Esophagus squamous epithelium (tissue), 5 donors: ENCODE measurements at places on chromosomes 16 and 17. TPM values are rescaled to one million over a fixed set of nuclear protein-coding genes. Genes with fewer than 3 reads are reported as not detected.

DNA sequence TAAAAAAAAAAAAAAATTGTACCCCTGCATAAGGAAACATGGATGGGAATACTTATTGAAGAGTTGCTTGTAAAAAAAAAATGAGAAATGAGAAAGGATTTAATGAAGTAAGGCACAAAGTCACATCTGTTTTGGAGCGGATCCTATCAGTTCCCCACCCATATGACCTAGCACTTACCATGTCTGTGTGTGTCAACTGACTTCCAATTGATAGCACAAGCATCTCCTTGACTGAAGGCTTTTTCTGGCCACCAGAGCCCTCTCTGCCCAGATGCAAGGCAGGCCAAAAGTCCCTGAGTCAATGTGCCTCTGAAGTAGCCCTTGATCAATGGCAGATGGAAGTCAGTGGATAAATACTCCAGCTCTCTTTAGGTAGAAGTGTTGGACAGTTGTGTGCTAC, 13.4 kb upstream of the NLK start:
- no peaks in the 10 kb centered on the region for H3K4me1 ChIP-seq
- no peaks in the 10 kb centered on the region for H3K36me3 ChIP-seq
- H3K4me3 ChIP-seq, result no peak overlapping the region
- no peak for DNase-seq

MLLT6 gene
- total RNA-seq, result 30.6 TPM

DNA sequence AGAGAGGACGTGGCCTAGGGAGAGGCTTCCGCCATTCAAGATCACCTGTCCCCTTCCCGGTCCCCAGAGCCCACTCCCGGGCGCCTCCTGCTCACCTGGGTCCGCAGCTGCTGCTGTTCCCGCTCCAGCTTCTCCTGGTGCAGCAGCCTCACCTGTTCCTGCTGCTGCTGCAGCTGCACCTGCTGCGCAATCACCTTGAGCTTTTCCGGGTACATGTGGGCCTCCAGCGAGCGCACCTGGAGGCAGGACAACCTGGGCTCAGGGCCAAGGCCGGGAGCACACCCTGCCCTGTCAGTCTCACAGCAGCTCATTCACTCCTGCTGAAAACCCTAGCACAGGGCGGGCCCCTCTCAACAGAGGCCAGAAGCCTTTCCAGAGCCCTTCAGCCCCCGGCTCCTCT, 12.5 kb downstream of the TFAP4 start:
- H3K4me1 ChIP-seq, result peaks cover 29% of the 10 kb centered on the region
- no peak overlapping the region for H3K27ac ChIP-seq
- H3K4me3 ChIP-seq, result no peak overlapping the region

BCAR1 gene
- 32.8 TPM for total RNA-seq

GRCh38 chr17:29709866-29710519, 87.3 kb upstream of the CORO6 start:
- H3K36me3 ChIP-seq, result no peaks in the 10 kb centered on the region
- no peak overlapping the region for H3K4me3 ChIP-seq
- peak overlapping the region; percentile 76 for H3K27ac ChIP-seq
- H3K4me1 ChIP-seq, result peaks cover 17% of the 10 kb centered on the region
- no peaks in the 10 kb centered on the region for H3K27me3 ChIP-seq
- DNase-seq, result no peak

- H3K27me3 ChIP-seq, result no peaks in the 10 kb centered on the region
- H3K4me3 ChIP-seq, result no peak overlapping the region
- H3K27ac ChIP-seq, result no peak overlapping the region
- no peaks in the 10 kb centered on the region for H3K36me3 ChIP-seq
Measured at GRCh38 chr16:3538222-3538621, 37.4 kb downstream of the CLUAP1 start.

DNA sequence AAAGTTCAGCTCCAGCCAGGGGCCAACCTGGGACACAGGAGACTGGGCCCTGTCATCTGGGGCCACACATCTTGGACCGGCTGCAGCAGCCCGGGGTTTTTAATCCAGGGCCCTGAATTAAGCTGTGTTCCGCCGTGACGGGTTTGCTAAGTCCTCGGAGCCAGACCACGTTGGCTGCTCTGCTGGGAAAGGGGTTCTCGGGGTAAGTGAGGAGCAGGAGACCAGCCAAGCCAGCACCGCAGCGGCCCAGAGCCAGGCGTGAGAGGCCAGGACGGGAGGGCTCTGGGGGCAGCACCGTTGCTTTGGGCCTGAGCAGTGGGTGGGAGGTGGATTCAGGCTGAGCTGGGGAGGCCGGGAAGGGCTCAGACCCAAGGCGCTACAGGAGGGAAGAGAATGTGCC, 31.3 kb upstream of the CBX4 start:
- DNase-seq, result no peak
- no peak overlapping the region for H3K4me3 ChIP-seq
- no peaks in the 10 kb centered on the region for H3K4me1 ChIP-seq
